ENCODE measurements at places on chromosomes 7 and 10.

- DNase-seq, result no peak
Measured at GRCh38 chr10:102404361-102405107, 9.0 kb downstream of the NFKB2 start.

DNA sequence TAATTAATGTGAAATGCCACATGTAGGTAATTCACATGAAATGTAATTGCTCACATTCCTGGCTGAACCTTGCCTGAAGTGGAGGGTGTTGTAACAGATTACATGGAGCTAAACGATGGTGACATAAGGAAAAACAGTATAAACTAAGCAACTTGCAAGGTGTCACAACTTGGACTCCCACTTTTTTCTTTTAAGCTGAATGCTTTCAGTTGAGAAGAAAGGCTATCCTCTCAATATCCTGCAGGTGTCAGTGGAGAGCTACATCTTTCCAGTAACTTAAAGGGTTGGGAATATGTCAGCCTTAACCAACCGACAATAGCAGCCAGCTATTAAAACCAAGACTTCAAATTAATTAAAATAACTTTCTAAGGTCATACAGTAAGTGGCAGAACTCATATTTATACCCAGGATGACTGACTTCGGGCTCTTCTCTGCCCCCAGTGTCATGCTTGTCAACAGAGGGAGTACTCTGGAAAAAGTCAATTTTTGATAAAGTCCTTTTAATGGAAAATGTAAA, 33.7 kb downstream of the NRBF2 start:
- no peak for DNase-seq

GRCh38 chr7:83541187-83541960, 107.6 kb downstream of the SEMA3E start:
- no peak for DNase-seq

GRCh38 chr10:48649349-48649944, 35.2 kb upstream of the WDFY4 start:
- no peak for DNase-seq

- DNase-seq, result no peak
Measured at GRCh38 chr10:59181668-59182067, 5.2 kb downstream of the PHYHIPL start.

- no peak for DNase-seq
Measured at GRCh38 chr7:40883826-40884225, 749.0 kb downstream of the SUGCT start.

GRCh38 chr10:74855027-74855426, 28.6 kb downstream of the KAT6B start:
- DNase-seq, result no peak

DNA sequence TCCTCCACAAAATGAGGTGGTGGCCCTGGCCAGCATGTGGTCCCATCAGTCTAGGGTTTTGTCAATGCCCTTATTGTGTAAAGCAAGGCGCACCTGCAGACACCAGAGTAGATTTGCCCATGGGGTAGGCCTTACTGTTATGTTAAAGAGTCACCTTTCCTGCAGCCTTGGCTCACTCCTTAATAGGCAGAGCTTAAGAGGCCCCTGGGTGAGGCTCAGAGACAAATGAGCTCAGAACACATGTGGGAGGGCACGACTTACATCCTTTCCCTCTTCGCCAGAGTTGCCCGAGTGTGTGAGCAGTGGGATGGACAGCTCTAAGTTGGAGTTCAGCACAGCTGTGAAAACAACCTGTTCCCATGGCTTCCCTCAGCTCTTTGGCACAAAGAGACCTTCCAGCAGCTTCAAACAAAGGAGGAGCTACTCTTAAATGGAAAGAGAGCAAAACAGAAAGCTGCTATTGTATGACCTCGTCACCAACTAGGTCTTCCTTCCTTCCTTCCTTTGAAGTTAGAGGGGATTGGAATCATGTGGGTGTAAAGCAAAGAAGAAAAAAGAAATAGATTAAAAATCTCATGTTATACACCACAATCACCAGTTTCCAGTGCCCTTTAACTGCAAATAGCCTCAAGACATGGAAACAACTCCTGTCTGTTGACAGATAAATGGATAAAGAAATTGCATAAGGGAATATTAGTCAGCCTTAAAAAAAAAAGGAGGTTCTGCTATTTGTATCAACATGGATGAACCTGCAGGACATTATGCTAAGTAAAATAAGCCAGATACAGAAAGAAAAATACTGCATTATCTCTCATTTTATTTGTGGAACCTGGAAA, 11.9 kb upstream of the XPNPEP1 start:
- no peak for DNase-seq

- DNase-seq, result no peak
Measured at GRCh38 chr7:84248843-84249242, 54.3 kb upstream of the SEMA3A start.

- no peak for DNase-seq
Measured at GRCh38 chr10:112803961-112804401, 146.1 kb upstream of the TCF7L2 start.

- no peak for DNase-seq
Measured at GRCh38 chr10:6133331-6134098, 44.7 kb downstream of the RBM17 start.

- no peak for DNase-seq
Measured at GRCh38 chr7:29989257-29989995, at the start of gene SCRN1. Gene SCRN1, minus strand, starts transcription at chr7:29989801. Its CDS starts 20,734 bp downstream, at chr7:29969067.

DNA sequence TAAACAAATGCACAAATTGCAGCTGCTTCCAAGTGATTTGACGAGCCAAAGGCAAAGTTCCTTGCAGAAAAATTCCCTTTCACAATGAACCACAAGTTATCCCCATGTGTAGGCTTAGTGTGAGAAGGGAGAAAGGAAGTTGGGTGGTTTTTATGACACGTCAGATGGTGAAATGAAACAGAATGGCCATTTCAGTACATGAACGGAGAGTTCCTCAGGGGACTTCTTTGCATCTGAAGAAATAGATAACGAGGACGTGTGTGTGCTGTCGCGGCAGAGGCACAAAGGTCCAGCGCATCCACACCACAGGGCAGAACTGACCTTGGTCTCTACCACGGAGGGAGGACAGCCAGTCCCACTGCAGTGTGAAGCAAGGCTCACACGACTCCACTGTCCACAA, 135.9 kb downstream of the PAXIP1 start:
- no peak for DNase-seq

GRCh38 chr10:30848396-30849032, 183.2 kb downstream of the ZNF438 start:
- no peak for DNase-seq

GRCh38 chr10:46516660-46517416, 39.6 kb downstream of the GPRIN2 start:
- DNase-seq, result no peak

- no peak for DNase-seq
Measured at GRCh38 chr10:32317795-32318357, 29.1 kb downstream of the EPC1 start.

- no peak for DNase-seq
Measured at GRCh38 chr10:125462845-125463244, 220.1 kb downstream of the TEX36 start.

GRCh38 chr10:11822026-11822756, 965 bp upstream of the PROSER2 start:
- no peak for DNase-seq

- no peak for DNase-seq
Measured at GRCh38 chr7:159061674-159062212, 82.9 kb downstream of the VIPR2 start.

DNA sequence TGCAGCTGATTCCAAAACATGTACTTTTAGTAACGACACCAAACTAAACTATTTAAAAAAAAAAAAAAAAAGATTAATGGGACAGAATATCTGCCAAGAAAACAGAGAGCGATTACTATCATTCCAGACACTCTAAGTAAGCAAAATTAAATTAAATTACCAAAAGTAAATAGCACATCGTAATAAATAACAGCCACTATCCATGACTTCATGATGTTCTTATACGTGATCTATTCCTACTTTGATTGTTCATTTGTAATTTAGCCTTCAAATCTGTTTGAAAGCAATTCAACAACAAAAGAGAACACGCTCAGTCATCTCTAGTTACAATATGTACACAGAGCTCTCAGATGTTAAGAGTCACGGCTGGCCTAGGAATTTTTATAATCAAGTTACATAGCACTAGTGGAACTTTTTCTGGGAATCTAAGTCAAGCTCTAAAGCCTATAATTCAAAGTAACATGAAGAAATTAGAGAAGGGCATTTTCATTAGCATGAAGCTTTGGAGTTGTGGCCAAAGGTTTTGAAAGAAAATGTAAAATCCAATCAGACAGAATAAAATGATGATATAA, 241.7 kb upstream of the NEBL start:
- no peak for DNase-seq

- no peak for DNase-seq
Measured at GRCh38 chr7:97064972-97065587, 40.4 kb upstream of the DLX5 start.

DNA sequence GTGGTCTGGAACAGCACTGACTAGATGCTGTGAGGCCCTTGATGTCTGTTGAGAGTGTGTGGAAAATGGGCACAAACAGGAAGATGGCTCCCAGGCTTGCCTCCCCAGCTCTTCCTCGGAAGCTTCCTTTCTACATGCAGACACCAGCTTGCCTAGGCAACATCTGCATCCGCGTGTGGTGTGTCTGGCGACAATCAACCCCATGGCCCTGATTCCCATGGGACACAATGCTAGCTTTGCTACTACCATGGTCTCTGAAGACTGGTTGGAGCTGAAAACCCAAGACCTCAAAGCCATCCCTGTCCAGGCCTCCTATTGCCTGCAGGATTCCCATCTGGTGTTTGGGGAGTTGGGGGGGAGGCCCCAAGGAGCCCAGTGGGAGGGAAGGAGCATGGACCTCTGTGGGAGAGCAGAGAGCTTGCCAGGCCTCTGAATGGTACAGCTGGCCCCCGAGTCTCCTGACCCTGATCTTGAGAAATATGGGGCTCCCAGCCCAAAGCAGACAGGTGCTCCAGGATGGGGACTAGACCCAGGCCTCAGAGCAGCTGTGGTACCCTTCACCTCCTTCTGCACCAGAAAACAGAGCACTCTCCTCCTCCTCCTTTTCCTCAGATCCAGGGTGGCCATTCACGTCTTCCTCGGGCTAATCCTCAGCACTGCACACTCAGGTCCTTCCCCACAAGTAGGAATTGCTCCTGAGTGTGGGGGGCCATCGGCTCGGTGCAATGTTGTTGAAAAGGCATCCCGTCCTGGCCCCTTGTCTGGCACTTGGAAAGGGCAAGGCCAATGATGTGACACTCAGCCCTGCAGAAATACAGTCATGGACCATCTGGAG, 57.6 kb downstream of the ARHGAP22 start:
- no peak for DNase-seq

GRCh38 chr7:123367484-123368122, 166.8 kb downstream of the IQUB start:
- no peak for DNase-seq

GRCh38 chr7:116242759-116243158, 32.4 kb downstream of the TES start:
- DNase-seq, result no peak

DNA sequence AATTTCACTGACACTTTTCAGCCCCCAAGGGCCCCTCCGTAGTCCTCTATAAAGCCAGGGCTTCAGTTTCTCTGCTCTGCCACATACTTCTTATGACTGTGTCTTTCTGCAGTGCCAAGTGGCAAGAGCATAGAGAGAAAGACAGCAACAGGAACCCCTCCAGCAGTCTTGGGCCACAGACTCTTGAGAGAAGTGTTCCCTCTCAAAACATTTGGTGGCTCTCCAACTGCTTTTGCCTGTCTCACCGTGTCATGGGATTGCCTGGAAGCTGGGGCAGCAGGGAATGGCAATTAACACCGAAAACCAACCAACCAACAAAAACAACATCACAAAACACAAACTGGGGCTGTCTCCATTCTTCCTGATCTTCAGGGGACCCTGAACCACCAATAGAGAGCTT, 73.8 kb upstream of the ELN start:
- no peak for DNase-seq

DNA sequence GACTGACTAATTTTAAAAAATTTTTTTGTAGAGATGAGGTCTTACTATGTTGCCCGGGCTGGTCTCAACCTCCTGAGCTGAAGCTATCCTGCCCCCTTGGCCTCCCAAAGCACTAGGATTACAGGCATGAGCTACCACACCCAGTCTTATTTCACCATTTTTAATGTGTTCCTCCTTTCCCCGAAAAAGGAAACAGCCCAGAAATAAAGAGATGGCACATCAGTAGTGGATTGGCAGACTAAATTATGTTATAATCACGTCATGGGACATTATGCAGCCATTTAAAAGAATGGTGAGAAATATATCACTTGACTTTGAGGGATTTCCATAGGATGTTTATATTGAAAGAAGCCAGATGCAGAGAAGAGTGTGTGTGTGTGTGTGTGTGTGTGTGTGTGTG, 40.5 kb downstream of the CAPZA2 start:
- DNase-seq, result no peak

GRCh38 chr10:17557459-17557858, 59.7 kb downstream of the HACD1 start:
- no peak for DNase-seq

DNA sequence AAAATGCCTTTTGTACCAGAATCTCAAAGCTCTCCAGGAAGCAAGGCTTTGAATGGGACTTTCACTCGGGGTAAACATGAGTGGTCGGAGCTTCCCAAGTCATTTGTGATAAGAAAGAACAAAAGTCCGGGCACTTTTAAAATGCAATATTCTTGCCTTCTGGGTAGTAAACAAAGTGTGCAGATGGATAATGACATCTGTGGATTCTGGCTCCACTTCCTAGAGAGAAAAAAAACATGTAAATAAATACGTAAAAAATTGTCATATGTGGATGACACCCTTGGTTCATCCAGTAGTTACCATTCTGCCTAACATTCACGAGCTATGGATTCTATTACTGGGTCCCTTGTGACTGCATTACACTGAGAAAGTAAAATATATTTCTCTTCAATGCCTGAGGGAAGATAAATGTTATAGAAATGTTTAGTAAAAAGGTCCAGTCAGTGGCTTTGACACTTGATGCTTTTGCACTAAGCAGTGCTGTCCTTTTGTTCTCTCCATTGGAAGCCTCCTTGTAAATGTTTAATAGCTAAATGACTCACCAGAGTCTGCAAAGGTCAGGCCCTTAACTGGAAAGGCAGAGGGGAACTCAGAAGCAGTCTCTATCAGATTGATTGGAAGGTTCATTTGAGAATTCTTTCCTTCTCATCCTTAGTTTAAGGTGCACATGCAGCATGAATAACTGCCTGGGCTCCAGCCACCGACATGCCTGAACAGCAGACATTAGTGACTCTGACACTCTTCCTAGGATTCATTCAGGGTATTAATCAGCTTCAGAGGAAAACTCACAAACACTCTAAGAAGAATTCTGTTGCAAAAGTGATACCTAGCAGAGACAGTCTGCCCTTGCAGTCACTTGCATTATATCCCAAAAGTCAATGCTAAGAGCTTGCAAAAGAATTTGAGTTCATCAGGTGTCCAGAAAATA, 11.7 kb upstream of the EDRF1 start:
- no peak for DNase-seq

GRCh38 chr7:151611041-151611440, 91.3 kb upstream of the RHEB start:
- no peak for DNase-seq

DNA sequence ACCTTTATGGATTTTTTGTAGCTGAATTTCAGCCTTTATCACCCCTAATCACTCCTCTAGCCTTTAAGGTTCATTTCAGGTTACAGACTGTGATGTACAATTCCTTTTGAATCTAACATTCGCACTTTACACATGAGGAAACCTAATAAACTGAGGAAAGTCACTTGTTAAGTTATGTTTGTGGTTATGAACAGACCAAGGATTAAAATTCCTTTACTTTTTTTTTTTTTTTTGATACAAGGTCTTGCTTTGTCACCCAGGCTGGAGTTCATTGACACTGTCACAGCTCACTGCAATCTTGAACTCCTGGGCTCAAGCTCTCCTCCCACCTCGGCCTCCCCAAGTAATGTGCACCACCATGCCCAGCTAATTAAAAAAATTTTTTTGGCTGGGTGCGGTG, 3.6 kb downstream of the MCU start:
- DNase-seq, result no peak

- no peak for DNase-seq
Measured at GRCh38 chr10:49752584-49752983, 9.5 kb downstream of the OGDHL start.

Measured in T-helper 22 cell (primary cell).